ENCODE measurements at places on chromosomes 4 and X.

GRCh38 chr4:61375301-61375700 lies 175.2 kb downstream of the ADGRL3 start:
- DNase-seq = no peak

- DNase-seq = no peak
Observed at GRCh38 chr4:1415681-1415981, 9.4 kb upstream of the NKX1-1 start.

GRCh38 chrX:108270280-108270679 lies 167.9 kb downstream of the COL4A6 start:
- DNase-seq = no peak

GRCh38 chr4:8721621-8722020 lies 129.1 kb downstream of the CPZ start:
- DNase-seq = peak; percentile 43

DNA sequence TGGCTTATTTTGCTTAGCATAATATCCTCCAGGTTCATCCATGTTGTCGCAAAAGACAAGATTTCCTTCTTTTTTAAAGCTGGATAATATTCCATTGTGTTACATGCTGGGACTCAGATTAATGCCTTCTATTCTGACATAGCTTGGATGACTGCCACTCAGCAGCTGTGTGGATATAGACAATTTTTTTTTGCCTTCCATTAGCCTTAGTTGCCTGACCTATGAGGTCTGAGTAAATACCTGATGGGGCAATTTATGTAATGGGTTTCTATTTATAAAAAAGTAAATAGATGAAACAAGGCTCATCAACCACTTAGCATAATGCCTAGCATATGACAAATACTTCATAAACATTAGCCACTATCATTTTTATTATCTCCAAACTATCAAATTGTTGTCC lies 515.4 kb downstream of the ZNF674 start:
- DNase-seq = no peak

GRCh38 chr4:160523231-160523630 lies 1420.4 kb downstream of the RAPGEF2 start:
- no peak for DNase-seq

GRCh38 chr4:121449416-121449815 lies 68.6 kb upstream of the QRFPR start:
- no peak for DNase-seq

GRCh38 chrX:153769865-153770600 lies 6.0 kb downstream of the PLXNB3 start:
- DNase-seq = peak; percentile 53

DNA sequence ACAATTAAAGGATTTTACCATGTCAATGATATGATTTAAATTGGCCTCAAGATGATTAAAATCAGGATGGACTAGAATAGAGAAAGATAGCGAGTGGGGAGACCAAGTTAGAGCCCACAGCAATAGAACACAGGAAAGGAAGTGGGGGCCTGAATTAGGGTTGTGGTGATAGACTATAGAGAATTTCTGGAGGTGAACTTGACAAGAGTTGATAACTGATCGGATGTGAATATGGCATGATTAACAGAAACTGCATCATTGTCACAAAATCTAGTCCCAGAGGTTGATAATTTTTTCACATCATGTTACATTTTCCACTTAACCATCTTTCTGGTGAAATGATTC lies 26.3 kb upstream of the TRPC3 start:
- DNase-seq = no peak

GRCh38 chrX:52821079-52821760 lies 10.1 kb downstream of the XAGE5 start:
- no peak for DNase-seq

DNA sequence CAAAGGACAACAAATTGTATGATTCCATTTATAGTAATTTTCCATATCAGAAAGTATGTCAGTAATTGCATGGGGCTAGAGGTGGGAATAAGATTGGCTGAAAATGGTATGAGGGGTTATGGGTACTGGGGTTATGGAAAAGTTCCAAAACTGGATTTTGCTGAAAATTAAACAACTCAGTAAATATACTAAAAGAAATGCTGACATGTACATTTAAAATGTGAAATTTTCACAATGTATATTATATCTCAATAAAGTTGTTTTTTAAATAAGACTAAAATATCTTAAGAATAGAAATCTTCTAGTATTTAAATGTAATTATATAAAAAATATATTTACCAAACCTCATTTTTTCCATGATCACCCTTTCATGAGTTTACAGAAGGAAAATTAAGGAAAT lies 844.9 kb upstream of the SLIT2 start:
- DNase-seq = no peak

DNA sequence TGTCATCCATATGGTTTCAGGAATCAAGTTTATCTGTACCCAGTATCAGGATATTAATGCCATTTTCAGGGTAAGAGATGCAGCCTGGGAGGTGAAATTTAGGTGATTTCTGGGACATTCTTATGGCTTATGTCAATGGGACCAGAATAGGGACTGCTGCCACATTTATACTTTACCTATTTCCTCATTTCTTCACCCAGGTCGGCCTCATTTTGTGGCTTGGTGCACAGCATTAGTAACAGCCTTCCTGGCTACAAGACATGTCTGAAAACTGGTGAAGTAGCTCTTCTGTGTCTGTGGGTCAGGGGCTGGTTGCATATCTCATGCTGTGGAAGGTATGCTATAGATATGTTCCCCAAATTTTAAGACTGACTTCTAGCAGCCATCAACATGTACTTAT lies 284.8 kb downstream of the AFF2 start:
- DNase-seq = no peak

DNA sequence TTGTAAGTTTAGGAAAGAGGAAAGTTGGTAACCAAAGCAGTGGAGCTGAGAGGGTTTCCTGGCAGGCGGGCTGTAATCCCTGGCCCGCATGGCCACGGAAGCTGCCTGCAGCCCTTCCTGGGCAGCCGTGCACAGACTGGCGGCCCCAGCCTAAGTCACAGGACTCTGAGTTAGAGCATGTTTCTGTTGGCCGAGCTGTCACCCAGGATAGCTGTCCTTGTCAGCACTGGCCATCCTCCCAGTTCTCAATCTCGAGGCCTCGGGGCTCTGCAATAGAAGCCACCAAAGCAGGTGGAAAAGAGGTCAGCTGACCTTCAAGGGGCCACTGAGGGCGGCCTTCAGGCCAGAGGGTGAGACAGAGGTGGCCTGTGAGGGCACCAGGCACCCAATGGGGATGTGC lies 20.5 kb downstream of the PNMA6E start:
- DNase-seq = no peak

GRCh38 chr4:76486588-76487276 lies 51.7 kb downstream of the SHROOM3 start:
- DNase-seq = no peak

- no peak for DNase-seq
Observed at GRCh38 chrX:80511969-80512760, 91.9 kb downstream of the TENT5D start.

GRCh38 chr4:140654495-140654814 lies 85.7 kb upstream of the UCP1 start:
- no peak for DNase-seq

DNA sequence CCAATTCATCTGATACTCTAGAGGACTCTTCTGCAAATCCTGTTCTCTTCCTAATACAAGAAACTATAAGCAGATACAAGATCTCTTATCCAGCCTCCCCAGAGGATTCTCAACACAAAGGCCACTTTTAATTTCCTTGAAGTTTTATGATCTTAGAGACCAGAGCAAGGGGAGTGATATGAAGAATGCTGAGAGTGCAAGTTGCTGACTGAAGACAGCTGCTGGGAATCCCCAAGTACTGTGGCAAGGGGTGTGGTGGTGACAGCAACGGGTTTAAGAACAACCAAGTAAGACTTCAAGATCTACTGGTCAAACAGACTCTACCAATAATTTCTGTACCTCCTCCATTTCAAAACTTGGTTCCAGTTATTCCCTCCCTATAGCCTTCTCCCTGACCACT lies 7.0 kb downstream of the AMMECR1 start:
- peak; percentile 71 for DNase-seq

- DNase-seq = peak; percentile 36
Observed at GRCh38 chr4:7787067-7787466, 152.6 kb downstream of the AFAP1 start.

DNA sequence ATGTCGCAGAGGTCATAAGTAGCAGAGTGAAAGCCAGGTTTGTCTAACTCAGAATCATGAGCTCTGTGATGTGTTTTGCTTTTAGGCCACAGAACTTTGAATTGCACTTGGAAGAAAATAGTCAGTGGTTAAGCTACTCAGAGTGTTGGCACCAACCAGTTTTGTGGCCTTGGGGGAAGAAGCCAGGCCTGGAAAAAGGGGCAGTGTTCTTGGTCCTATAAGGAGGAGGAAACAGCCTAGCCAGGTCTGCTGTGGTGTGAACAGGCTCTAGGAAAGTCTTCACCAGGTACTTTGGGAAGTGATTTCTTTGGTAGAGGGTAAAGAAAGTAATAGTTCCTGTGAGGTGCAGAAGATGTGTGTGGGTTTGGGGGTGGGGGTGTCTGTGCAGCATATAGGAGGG lies 49.2 kb downstream of the FHIP1A start:
- no peak for DNase-seq

DNA sequence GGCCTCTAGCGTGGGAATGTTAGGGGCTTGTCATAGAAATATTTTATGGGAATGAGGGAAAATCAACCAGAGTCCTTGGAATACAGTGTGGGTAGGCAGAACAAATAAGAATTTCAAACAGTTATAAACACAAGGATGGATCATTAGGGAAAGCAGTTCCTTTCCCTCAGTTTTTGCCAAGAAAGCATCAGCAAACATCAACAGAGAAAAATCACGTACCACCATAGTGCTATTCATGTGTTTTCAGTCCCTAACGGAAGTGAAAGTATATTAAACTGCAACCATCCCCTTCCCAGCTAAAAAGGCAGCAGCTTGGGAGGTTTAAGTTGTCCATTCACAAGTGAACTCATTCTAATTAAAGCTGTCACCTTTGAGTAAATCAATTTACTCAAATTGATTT lies 334.4 kb upstream of the PCDH18 start:
- DNase-seq = no peak

GRCh38 chr4:62870451-62870850 lies 1538.8 kb downstream of the TECRL start:
- no peak for DNase-seq

GRCh38 chrX:104189837-104190236 lies 23.6 kb downstream of the FAM199X start:
- no peak for DNase-seq

DNA sequence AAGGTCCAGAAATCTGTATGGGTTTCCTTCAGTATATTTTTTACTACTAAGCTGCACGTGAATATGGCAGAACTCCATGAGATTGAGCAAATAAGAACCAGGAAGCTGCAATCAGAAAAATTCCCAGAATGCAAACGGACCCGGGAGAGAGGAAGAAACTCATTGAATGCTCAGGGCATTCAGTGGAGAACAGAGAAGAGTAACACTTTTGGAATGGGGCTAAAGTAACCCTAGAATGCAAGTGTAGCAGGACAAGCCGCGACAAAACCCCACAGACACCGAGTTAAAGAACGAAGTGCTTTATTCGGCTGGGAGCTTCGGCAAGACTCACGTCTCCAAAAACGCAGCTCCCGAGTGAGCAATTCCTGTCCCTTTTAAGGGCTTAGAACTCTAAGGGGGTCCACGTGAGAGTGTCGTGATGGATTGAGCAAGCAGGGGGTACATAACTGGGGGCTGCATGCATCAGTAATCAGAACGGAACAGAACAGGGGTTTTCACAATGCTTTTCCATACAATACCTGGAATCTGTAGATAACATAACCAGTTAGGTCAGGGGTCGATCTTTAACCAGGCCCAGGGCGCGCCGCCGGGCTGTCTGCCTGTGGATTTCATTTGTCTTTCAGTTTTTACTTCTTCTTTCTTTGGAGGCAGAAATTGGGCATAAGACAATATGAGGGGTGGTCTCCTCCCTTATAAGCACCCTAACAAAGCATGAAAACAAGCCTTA lies 56.4 kb downstream of the RAB28 start:
- no peak for DNase-seq

DNA sequence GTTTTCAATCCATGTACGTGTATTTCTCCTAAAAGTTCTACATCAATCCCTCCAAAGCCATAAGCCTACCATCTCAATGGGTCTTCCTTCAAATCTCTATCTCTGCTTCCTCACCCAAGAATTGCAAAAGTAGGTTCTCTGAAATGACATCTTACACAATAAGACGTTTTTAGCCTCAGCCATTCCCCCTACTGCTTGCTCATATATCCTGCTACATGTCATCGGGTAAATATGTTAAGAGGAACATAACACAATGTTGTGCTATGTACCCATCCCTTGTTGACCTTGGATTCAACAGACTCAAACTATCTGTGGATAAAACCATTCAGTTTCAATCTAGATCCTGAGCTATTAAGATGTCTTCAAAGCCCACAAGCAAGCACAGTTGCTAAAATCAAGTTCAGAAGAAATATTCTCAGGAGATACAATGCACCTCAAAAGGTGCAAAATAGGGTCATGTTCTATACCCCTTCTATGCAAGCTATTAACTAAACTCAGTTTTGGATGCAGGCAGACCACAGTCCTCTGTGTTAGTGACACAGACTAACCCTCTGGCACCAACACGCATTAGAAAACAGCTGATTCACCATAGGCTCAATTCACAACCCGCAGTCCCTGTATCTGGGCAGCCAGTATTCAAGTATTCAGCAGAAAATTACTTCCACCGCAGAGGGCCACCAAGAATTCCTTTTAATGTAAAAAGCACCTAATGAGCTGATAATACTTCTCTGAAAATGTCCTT lies 56.8 kb downstream of the CD99L2 start:
- no peak for DNase-seq

- no peak for DNase-seq
Observed at GRCh38 chr4:72671980-72672379, 103.0 kb upstream of the ADAMTS3 start.

- DNase-seq = peak; percentile 48
Observed at GRCh38 chrX:1587161-1587560, 4.2 kb upstream of the AKAP17A start.

- no peak for DNase-seq
Observed at GRCh38 chr4:148776941-148777340, 334.7 kb upstream of the NR3C2 start.

DNA sequence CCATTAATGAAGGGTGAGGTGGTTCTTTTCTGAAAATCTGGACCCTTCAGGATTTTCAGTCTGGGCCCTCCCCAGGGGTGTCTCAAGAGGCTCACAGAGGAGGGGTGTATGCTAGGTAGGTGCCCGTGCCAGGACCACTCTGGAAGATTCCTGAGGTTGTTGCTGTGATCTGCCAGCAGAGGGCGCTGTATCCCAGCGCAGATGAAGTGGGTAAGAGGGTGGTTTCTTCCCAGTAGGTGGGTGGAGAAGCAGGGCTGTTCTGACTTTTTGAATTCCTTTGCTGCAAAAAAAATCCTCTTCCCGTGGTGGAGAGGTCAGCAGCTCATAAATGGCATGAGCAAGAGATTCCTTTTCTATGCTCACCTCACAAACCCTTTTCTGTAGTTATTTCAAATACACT lies 51.1 kb downstream of the SCML1 start:
- DNase-seq = peak; percentile 74

DNA sequence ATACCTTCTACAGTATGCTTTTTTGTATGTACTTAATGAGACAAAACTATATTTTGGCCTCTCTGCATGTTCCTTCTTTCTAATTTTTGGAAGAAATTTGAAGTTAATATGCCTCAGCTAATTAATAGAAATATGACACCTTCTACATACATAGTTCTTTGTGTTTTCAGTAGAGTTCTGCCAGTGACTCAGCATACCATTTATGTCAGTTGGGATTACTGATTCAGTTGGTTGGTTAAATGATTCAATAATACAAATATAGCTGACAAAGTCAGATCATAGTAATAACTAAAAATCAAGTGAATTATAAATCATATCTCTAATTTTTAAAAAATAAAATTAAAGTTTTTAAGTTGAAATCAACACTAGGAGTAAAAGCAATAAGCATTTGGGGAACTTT lies 16.8 kb downstream of the BTC start:
- DNase-seq = no peak

GRCh38 chrX:44484607-44485146 lies 58.0 kb downstream of the FUNDC1 start:
- DNase-seq = no peak

Data from activated effector memory CD4-positive, alpha-beta T cell treated with anti-CD3 and anti-CD28 coated beads, Interleukin-2, amount 50 U/mL, for 16 hours (primary cell).